GM04503 (cell line): ENCODE measurements at places on chromosomes 13 and 19.

DNA sequence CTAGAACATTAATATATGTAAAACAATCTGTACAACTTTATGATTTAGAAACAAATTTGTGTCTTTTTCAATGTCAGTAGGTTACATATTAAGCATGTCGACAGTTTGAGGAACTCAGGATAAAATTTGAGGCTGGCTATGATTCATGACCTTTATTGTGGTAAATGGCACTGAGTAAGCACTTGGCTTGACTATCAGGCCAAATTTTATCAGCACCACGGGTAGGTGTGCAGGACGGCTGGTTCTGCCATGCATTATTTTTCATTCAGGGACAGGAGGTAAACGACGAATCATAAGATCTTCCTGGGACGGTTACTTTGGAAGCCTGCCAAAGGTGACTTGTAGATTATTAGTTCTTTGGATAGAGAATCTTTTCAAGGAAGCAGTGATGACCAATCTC lies 19.9 kb upstream of the CYP4F8 start:
- no peak for DNase-seq

DNA sequence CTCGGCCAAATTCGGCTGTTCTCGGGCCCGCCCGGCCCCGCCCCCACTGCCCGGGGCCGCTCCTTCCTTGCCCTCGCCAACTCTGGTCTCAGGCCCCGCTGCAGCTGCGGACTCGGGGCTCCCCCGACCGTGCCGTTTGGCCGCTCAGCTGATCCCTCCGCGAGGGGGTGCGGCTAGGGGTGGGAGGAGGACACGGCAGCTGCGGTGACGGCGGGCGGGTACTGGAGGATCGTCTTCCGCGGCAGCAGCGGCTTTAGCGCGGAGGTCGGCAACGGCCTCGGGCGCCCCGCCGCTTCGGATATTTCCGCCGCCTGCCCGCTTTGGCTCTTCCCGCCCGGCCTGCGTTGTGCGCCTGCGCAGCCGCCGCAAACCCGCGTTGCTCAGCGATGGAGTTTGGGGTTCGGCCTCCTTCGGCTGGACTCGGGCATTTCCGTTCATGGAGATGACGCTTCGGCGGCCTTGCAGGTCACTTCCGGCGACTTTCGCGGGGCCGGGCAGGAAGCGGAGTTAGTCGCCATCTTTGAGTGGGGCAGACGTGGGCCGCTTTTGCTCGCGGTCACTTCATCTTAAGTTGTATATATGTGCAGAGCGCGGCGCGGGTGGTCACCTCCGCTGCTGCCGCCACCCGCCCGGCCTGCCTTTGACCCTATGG lies 338 bp upstream of the UBE2M start:
- DNase-seq, result peak; percentile 78

DNA sequence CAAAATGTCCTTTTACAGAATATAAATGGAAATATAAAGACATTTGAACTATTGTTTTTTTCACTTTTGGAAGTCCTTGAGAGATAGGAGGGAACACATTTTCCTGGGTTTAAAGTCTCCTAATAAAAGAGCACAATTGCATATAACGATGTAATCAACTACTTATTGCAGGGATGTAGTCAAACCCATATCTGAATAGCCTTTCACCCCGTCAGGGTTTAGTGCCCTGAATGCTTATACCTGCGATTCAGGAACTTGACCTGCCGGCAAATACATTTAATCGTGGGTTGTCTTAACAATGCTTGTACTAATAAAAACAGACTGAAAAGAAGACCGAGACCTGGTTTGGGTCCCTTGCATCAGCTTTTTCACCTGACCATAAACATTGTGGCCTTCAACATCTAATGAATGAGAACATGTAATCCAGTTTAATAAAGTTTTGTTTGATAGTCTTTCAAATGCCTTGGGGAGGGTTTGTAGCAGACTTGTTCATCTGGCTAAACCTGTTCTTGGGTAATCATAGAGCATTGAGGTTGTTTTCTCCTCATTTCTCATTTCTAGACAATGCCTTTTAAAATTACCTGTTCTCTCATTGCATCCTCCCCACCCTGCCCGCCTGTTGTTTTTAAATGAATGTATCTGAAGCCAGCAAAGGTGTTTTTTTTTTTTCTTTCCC lies 7.0 kb downstream of the KLF5 start:
- no peak for DNase-seq

GRCh38 chr19:41821003-41821735 lies 23.3 kb downstream of the LYPD4 start:
- DNase-seq, result no peak

DNA sequence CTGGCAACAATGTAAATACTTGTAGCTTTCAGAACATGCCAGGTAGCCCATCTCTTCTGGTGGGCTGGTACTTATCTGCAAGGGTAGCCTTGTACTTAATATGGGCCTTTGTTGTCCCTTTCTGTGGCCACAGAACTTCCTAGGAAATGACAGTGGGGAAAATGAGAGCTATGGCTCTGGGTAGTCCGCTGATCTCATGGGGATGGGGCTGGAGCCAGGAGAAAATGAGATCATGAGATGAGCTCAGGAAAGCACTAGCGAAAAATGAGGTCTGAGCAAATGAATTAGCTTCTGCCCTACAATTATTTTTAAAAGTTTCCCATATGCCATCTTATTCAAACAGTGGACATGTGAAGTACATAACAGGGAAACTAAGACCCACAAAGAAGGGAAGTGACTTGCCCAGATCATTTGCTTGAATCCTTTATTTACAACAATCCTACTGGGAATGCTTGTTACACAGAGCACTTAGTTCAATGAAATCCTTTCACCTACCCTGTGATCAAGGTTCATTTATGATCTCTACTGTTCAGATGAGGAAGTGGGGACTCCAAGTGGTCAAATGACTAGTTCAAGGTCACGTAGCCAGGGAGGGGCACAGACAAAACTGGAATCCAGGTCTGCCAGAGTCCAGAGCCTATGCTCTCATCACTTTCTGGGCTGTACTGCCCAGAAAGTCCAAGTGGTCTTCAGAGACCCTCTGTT lies 87.1 kb downstream of the PTPRS start:
- DNase-seq, result peak; percentile 12

GRCh38 chr19:54416695-54417491 lies 1.6 kb downstream of the TTYH1 start:
- no peak for DNase-seq

DNA sequence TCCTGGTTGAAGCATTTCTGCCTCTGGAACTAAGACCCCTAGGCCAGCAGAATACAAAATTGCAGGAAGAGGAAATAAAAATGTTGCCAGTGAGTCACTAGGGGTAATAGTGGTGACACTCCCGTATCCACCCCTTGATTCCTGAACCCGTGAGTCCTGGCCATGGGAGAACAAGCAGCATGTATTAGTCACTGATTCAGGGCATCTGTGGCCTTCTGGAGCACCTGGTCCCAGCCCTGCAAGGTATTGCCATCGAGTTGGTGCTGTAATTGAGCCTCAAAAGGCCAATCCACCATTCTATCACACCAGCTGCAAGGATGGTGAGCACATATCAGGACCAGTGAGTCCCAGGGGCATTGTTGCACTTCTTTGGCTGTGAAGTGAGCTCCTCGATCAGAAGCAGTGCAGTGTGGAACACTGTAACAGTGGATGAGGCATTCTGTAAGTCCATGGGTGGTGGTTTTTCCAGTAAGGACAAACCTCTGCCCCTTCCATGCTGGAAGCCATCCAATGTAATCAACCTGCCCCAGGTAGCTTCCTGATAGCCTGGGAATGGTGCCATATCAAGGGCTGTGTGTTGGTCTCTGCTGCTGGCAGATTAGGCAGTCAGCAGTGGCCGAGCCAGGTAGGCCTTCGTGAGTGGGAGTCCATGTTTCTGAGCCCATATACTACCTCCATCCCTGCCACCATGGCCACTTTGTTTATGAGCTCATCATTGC lies 39.6 kb downstream of the C1QTNF9 start:
- no peak for DNase-seq
